ENCODE measurements at places on chromosomes 7 and 10.

GRCh38 chr7:40717242-40717641 lies 582.4 kb downstream of the SUGCT start:
- DNase-seq: no peak

- no peak for DNase-seq
These were observed 48.5 kb upstream of the PPP2R2D start for GRCh38 chr10:131852176-131852822.

DNA sequence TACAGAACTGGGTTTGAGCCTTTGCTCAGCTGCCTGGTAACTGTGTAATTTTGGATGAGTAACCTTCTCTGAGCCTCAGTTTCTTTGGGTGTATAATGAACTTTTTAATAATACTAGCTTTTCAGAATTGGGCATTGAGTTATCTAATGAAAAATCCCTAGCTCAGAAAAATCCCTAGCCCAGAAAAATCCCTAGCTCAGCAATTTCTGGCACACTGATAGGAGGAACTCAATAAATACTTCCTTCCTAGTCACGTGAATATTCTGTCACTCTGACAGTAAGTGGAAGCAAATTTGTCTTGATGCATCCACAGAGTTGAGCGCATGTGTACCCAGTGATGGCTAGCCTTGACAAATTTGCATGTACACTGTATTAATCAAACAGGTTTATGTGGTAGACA lies 817.6 kb downstream of the XPNPEP1 start:
- DNase-seq: no peak

DNA sequence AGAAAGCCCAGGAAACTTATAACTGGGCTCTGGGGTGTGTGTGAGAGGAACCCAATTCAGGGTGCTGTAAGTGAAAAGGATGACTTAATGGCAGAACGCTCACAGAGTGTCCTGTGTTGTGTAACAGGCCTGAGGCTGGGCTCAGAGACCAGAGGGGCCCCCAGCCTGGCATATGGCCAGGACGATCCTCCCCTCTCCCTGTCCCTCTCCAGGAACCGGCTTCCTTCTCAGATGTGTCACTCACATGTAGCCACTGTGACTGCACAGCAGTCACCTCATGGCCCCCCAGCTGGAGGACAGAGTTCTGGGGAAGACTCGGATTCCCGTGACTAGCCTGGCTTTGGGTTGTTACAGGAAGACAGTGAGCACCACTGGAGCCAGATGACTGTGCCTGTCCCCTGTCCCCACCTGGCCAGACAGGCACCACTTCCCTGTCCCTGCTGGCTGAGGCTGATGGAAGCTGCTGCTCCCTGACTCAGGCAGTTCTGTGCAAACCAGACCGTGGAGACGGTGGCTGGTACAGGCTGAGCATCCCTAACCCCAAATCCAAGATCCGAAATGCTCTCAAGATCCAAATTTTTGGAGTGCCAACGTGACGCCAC lies 220.5 kb downstream of the MLLT10 start:
- no peak for DNase-seq

GRCh38 chr7:122561326-122561725 lies 137.6 kb downstream of the RNF133 start:
- no peak for DNase-seq

GRCh38 chr7:26588511-26588910 lies 275.9 kb downstream of the SKAP2 start:
- DNase-seq: no peak

GRCh38 chr7:136424058-136424457 lies 444.4 kb upstream of the CHRM2 start:
- DNase-seq: no peak

- DNase-seq: peak; percentile 19
These were observed 9.5 kb downstream of the SLC13A1 start for GRCh38 chr7:123190109-123190831.

- peak; percentile 56 for DNase-seq
These were observed 8.4 kb upstream of the IFIT1B start for GRCh38 chr10:89369156-89370105.

DNA sequence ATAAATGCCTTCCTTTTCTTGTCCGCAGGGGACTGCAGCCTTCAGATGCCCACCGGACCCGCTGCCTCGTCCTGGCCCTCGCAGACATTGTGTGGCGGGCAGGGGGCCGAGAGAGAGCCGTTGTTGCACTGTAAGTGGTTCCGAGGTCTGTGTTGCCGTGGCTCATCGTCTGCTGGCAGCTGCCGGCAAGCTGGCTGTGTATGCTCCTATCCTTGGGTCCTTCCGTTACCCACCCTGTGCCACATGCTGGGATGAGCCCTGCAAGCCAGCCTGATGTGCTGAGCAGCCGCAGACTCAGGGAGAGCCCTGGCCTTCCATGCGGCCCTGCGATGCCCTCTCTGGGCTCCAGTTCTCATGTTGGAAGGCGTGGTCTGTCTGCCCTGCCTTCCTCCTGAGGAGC lies 61.2 kb upstream of the AQP1 start:
- no peak for DNase-seq

DNA sequence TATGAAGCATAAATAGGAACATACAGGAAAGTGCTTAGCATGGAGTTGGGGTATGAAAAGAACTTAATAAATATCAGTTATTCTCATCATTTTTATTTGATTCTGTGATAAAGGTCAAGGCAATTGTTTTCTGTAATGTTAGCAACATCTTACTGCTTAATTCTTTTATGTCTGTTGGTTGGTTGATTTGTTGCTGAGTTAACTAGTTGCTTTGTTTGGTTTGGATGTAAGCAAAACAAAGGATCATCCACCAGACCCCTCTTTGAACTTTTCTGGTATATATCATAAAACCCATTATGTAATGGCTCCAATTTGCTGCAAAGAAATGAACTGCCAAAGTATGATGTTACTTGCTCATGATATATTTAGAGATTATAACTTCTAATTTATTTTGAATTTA lies 44.5 kb downstream of the CH25H start:
- DNase-seq: no peak

GRCh38 chr7:81260152-81260551 lies 341.3 kb upstream of the SEMA3C start:
- no peak for DNase-seq

DNA sequence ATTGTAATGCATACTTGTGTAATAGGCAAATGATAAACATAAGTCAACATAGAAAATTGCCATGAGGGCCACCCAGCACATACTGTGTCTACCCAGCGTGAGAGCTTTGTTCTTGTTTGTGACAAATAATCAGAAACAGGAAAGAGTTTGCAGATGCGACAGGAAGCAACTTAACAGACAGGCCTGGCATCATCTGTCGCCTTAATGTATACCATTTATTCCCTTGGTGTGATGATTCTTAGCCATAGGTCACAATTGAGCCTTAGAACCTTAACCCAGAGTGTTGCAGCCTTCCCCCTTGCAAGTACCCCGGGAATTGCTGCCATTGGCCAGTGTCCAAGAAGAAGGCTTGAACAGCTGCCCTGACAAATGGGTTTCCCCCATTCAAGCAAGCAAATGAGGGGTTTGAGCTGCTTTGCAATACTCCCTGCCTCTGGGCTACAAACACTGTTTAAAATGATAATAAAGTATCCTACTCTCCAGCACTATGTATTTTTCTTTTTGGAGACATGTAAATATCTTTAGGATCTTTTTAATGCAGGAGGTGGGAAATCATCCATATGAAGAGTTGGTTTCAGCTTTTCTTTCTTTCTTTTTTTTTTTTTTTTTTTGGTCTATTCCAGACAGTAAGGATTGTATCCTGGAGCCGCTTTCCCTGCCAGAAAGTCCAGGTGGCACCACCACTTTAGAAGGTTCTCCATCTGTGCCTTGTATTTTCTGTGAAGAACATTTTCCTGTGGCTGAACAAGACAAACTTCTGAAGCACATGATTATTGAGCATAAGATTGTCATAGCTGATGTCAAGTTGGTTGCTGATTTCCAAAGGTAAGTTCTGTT lies 80.0 kb downstream of the ZNF277 start:
- DNase-seq: no peak

GRCh38 chr10:101478956-101479355 lies 109.1 kb downstream of the POLL start:
- no peak for DNase-seq

GRCh38 chr7:55081472-55082227 lies 62.8 kb downstream of the EGFR start:
- no peak for DNase-seq

GRCh38 chr10:78401624-78402367 lies 368.1 kb downstream of the RPS24 start:
- DNase-seq: no peak

GRCh38 chr10:48195803-48196202 lies 78.7 kb downstream of the FRMPD2 start:
- no peak for DNase-seq

- DNase-seq: no peak
These were observed 116.9 kb downstream of the CDCA7L start for GRCh38 chr7:21828841-21829240.

- peak; percentile 10 for DNase-seq
These were observed 25.4 kb downstream of the NAPEPLD start for GRCh38 chr7:103123529-103123928.

DNA sequence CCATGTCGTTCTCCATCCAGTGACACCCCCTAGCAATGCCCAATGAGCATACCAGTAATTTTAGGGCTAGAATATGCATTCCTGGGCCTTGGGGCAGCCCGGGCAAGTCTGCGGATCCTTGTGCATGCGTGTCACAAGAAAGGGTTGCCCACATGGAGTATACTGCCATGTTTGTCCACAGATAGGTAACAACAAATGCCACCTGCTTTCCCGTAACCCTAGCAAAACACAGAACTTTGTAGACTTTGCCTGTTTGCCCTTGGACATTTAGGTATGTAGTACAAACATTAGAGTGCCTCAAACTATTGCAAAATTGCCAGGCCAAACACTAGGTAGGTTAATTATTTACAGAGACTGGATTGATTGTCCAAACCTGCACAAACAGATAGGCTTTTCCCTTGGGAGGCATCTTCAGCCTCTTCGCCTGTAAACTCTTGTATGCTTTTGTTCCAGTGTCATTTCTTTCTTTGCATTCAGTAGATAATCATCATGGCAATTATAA lies 117.0 kb downstream of the ADCY1 start:
- DNase-seq: no peak

DNA sequence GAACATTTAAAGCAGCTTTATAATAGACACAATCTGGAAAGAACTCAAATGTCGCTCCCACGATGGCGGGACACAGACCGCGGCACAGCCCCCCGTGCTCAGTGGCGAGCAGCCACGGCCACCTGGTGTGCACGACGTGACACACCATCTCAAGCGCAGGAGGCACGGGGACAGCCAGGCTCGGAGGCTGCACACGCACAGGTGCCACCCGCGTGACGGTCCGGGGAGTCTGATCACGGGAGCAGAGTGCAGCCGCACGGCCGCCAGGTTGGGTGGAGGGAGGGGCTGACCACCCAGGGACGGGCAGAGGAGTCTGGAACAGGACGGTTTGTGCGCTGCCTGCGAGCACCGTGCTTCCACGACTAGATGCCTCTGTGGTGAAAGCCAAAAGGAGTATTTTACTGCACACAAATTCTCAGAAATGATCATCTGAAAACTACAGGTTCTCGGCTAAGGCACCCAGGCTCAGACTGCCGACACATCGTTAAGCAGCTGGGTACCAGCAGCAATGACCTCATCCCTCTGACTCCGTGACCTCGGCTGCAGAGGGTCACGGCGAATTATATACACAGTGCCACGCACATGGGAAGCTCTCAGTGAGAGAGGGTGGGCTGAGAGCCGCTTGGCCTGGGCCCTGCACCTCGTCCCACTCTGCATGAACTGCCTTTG lies 7.5 kb upstream of the GPER1 start:
- no peak for DNase-seq

DNA sequence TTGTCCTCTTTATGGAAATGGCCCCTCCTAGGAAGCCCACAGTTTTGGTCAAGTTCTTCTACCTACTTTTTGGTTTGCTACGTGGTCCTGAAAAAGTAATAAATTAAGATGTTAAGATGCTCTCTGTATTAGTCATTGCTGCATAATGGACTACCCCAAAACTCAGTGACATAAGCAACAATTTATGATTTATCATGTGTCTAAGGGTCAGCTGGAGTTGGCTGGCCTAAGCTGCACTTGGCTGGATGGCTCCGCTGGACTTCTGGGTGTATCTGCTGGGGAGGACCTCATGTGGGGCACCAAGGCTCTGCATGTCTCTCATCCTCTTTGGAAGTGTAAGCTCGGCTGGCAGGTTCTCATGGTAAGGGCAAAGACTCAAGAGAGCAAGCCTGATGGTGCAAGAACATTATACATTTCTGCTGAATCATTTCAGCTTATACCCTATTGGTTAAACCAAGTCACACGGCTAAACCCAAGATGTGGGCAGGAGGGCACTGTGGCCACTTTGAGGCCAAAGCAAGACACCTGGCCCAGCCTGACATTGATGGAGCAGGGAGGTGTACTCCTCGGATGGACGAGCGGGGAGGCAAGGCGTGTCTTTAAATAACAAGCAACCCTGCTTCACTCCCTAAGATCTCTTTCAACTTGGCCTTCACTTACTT lies 47.7 kb downstream of the TBXAS1 start:
- peak; percentile 32 for DNase-seq

DNA sequence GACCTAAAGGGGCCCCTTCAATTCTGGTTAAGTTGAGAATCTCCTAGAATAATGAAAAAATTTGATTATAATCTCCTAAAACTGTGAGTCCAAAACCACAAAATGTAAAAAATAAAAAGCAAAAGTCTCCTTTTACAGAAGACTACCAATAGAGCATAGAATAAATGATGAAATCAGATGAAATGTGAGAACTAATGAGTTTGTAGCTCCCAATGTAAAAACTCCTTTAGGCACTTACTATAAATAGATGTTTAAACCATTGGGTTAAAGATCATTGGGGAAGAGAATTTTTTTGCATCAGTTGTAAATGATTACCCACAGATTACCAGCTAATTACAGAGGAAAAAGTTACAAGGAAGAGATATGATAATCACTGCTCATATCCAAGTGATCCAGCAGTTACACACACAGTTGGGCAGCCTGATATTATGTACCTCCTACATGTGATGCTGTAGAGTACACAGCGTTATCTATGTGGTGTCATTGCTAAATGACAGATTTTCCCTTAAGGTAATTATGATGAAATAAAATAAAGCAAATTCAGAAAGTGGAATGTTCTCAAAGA lies 282.7 kb upstream of the SEMA3D start:
- DNase-seq: no peak

DNA sequence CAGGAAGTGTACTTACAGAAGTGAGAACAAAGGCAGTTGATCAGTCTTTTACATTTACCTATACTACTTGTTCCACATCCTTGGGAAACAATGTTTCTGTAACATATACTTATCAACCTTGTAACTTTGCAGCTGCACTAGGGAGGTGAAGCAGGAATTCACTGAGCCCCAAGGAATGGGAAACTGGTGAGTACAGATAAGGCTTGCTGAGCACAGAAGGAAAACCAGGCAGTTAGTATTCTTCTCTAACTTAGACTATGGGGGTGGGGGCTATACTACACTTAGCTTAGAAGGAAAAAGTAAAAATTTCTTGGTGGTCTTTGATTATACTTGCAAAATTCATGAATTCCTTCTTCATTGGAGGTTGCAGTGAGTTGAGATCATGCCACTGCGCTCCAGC lies 6.9 kb upstream of the ZNF33A start:
- no peak for DNase-seq

GRCh38 chr7:18610331-18610948 lies 114.9 kb downstream of the HDAC9 start:
- peak; percentile 21 for DNase-seq

GRCh38 chr10:58438340-58438871 lies 53.2 kb downstream of the TFAM start:
- DNase-seq: no peak

GRCh38 chr7:151665368-151665767 lies 145.7 kb upstream of the RHEB start:
- no peak for DNase-seq
